Fibroblast of skin of abdomen (primary cell): ENCODE measurements at places on chromosomes 11 and 22.

GRCh38 chr11:2864901-2865300 lies 20.7 kb downstream of the CDKN1C start:
- DNase-seq: no peak

GRCh38 chr11:47348859-47349258 lies 3.6 kb downstream of the MYBPC3 start:
- DNase-seq: peak; percentile 16

GRCh38 chr11:69297787-69298266 lies 3.9 kb downstream of the MYEOV start:
- peak; percentile 44 for DNase-seq

- DNase-seq: no peak
Measured at GRCh38 chr11:1147792-1148191, 10.0 kb upstream of the MUC5AC start.

- DNase-seq: peak; percentile 64
Measured at GRCh38 chr11:113023228-113023627, 62.0 kb downstream of the NCAM1 start.

DNA sequence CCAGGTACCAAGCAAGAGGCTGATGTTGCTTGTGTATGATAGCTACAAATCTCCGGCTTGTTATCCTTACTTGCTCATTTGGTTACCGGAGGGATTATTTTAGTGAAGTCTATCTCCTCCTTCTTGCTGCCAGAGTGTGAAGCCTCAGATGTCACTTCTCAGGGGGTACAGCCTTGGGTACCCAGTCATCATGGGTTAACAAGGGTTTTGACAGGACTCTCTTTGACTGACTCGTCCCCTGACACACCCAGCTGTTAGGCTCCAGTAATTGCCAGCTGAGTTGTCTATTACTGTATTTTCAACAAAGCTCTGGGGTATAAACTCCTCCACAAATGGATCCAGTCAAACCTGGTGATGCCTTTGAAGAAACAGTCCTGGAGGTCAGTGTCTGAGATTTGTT lies 11.9 kb upstream of the PELI3 start:
- no peak for DNase-seq

DNA sequence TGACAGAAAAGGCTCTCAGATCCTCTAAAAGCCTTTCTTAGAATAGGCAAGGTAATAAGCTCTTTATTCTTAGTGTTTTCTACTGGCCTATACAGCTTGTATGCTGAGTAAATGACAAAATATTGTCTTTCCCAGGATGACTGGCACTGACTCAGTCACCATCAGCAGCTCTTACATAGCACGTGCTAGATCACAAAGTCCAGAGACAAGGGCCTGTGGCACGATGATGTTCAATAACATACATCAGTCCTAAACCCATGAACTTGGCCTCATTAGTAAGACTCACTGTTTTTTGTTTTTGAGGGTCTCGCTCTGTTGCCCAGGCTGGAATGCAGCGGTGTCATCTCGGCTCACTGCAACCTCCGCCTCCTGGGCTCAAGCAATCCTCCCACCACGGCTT lies 42.7 kb downstream of the CELF1 start:
- no peak for DNase-seq

GRCh38 chr11:117010808-117011540 lies 87.3 kb downstream of the SIK3 start:
- DNase-seq: peak; percentile 94

DNA sequence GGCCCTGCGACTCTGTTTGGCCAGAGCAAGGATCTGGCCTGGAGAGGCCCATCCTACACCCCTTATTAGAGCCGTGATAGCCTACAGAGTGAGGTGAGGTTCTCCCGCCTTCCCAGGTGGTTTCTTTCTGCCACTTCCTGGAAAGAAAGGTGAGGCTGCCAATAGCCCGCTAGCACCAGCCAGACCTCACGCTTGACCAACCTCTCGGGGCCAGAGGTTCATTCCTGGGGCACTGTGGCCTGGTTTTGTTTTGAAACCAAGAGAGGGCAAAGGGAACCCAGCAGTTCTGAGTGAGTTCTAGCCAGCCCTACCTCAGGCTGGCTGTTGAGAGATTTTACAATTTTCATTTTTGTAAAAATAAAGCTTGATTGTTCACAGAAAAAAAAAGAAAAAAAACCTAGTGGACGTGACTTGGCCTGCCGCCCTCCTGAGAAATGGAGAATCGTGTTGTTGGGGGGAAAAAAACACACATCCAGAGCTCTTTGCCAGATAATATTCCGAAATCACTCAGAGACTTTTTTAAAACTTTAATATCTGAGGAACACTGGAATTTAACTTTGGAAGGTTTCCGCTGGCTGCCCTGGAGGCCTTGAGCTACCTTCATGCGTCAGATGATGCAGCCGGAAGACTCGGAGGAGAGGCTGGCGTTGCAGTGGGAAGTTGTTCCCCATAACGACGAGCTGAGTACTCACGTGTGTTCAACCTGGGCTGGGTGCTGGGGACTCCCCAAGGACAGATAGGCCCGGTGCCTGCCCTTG lies 84.5 kb downstream of the BCR start:
- DNase-seq: no peak
